ENCODE measurements at places on chromosomes 5 and 9.

DNA sequence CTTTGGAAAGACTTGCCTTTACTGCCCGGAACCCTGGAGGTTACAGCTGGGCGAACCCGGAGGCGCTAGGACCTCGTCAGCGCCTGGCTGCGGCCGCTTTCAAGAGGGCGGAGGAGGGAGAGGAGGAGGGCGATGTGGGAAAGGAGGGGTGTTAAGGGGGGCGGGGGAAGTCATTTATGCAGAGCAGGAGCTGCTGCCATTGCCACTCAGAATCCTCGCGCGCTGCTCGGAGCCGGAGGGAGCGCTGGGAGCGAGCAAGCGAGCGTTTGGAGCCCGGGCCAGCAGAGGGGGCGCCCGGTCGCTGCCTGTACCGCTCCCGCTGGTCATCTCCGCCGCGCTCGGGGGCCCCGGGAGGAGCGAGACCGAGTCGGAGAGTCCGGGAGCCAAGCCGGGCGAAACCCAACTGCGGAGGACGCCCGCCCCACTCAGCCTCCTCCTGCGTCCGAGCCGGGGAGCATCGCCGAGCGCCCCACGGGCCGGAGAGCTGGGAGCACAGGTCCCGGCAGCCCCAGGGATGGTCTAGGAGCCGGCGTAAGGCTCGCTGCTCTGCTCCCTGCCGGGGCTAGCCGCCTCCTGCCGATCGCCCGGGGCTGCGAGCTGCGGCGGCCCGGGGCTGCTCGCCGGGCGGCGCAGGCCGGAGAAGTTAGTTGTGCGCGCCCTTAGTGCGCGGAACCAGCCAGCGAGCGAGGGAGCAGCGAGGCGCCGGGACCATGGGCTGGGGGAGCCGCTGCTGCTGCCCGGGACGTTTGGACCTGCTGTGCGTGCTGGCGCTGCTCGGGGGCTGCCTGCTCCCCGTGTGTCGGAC, at the start of gene PCSK5:
PCSK5 (plus strand) TSS at position 202 of the 805 bp plus-strand sequence; CDS start at position 711, 509 bp downstream.
- DNase-seq = peak; percentile 52

- no peak for DNase-seq
Observed at GRCh38 chr5:36365896-36366295, 64.2 kb upstream of the RANBP3L start.

DNA sequence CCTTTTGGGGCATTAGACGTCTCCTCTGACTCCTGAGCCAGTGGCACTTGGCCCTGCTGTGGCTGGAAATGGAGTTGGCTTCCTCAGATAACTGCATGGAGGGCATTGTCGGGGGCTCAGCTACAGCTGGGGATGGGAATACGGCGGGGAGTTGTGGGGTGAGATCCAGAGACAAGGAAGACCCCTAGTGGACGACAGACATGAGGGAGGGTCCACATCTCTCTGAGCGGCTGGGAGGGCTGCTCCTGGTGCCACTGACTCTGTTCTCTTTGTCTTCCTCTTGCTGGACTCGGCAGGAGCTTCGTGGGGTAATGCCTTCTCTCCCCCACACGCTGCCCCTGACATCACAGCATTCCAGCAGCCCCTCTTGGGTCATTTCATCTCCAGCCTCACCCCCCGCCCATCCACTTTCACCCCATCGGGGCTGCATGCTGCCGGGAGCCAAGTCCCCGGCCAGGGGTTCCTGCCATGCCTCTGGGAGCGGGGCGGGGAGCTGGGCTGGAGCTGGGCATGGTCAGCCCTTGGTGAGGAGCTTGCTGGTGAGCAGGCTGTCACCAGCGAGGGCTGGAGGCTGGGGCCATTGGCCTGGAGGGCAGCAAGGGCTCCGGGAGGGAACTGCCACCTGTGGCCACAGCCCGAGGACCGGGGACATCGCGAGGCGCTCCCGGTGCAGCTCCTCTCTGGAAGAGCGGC, 172.3 kb downstream of the CACNA1B start:
- no peak for DNase-seq

- no peak for DNase-seq
Observed at GRCh38 chr9:126609191-126609590, 4.5 kb upstream of the LMX1B start.

GRCh38 chr9:29183971-29184370, 1610.7 kb upstream of the C9orf72 start:
- no peak for DNase-seq

Measured in BJ (cell line).